HFFc6 (cell line): ENCODE measurements at places on chromosomes 4 and X. TPM values are rescaled to one million over a fixed set of nuclear protein-coding genes. Genes with fewer than 3 reads are reported as not detected.

The SYTL5 gene
- total RNA-seq = 0.10 to 0.13 TPM (median 0.12 TPM) in 3 replicates

The ZCCHC18 gene
- total RNA-seq = 0.10 to 0.66 TPM (median 0.31 TPM) in 3 replicates

The FAT4 gene
- 10.2 to 16.1 TPM (median 12.6 TPM) in 3 replicates for total RNA-seq

The FRMPD3 gene
- total RNA-seq = 0.03 to 0.15 TPM (median 0.05 TPM) in 3 replicates

The GNRHR gene
- not detected in 3 replicates for total RNA-seq

The ART3 gene
- total RNA-seq = not detected in 3 replicates

The APBB2 gene
- total RNA-seq = 32.4 to 45.2 TPM (median 40.8 TPM) in 3 replicates

The H2BW2 gene
- not detected in 3 replicates for total RNA-seq

The SLC25A53 gene
- total RNA-seq = 4.5 to 6.3 TPM (median 5.1 TPM) in 3 replicates

The TCEAL2 gene
- total RNA-seq = not detected in 2 replicates

The GUCY1B1 gene
- not detected in 2 replicates for total RNA-seq

The PGRMC1 gene
- total RNA-seq = 159 to 161 TPM (median 159 TPM) in 3 replicates

The KANTR gene
- total RNA-seq = 2.9 to 4.9 TPM (median 3.4 TPM) in 3 replicates

The MMAA gene
- 7.3 to 8.9 TPM (median 8.6 TPM) in 3 replicates for total RNA-seq

The CYP2U1 gene
- 17.7 and 23.2 TPM in 2 replicates for total RNA-seq

The FGA gene
- not detected in 3 replicates for total RNA-seq

The TIGD2 gene
- total RNA-seq = 7.9 to 10.8 TPM (median 8.7 TPM) in 3 replicates

The BRS3 gene
- total RNA-seq = not detected in 3 replicates

The SH2D1A gene
- not detected in 3 replicates for total RNA-seq

The ARX gene
- total RNA-seq = not detected in 3 replicates

The POU4F2 gene
- not detected in 3 replicates for total RNA-seq

The FAM9A gene
- not detected in 3 replicates for total RNA-seq

The RRH gene
- 0.19 TPM in 1 of 3 replicates, not detected in the others for total RNA-seq

The BGN gene
- 334 to 397 TPM (median 362 TPM) in 3 replicates for total RNA-seq

The FABP2 gene
- total RNA-seq = not detected in 3 replicates

The NLGN4X gene
- not detected in 3 replicates for total RNA-seq

The YY2 gene
- 3.4 to 4.0 TPM (median 3.6 TPM) in 3 replicates for total RNA-seq

The PDZD4 gene
- total RNA-seq = not detected in 3 replicates

The ASB9 gene
- 0.68 to 1.1 TPM (median 0.77 TPM) in 3 replicates for total RNA-seq

The TCEANC gene
- total RNA-seq = 0.99 to 1.7 TPM (median 1.6 TPM) in 3 replicates

The ADH1A gene
- total RNA-seq = not detected in 3 replicates

The YIPF6 gene
- 35.5 and 43.1 TPM in 2 replicates for total RNA-seq

The CXCL6 gene
- 0.12 to 0.16 TPM in 2 of 3 replicates, not detected in the other for total RNA-seq

The CTAG1B gene
- total RNA-seq = not detected in 3 replicates

The CT45A5 gene
- total RNA-seq = not detected in 3 replicates

The TLR10 gene
- total RNA-seq = not detected in 3 replicates

The CXCL11 gene
- not detected in 2 replicates for total RNA-seq

The NXF2B gene
- total RNA-seq = not detected in 3 replicates

The STATH gene
- total RNA-seq = not detected in 2 replicates

The CT47A1 gene
- not detected in 3 replicates for total RNA-seq

The TTC29 gene
- not detected in 3 replicates for total RNA-seq

The TENM3 gene
- 37.7 and 37.8 TPM in 2 replicates for total RNA-seq

The CD99L2 gene
- 52.5 to 64.7 TPM (median 57.5 TPM) in 3 replicates for total RNA-seq

The NUP62CL gene
- not detected in 2 replicates for total RNA-seq

The ADH6 gene
- not detected in 2 replicates for total RNA-seq

The MAGEB1 gene
- not detected in 3 replicates for total RNA-seq

The SMARCA1 gene
- total RNA-seq = 61.4 to 65.7 TPM (median 65.5 TPM) in 3 replicates

The CXCL10 gene
- not detected in 3 replicates for total RNA-seq

The CDKL5 gene
- 5.9 and 6.1 TPM in 2 replicates for total RNA-seq

The PCDH11X gene
- total RNA-seq = not detected in 3 replicates

The TMEM150C gene
- total RNA-seq = not detected in 3 replicates

The CABS1 gene
- total RNA-seq = not detected in 2 replicates

The CNKSR2 gene
- total RNA-seq = not detected in 3 replicates

The WAS gene
- total RNA-seq = 0.16 TPM in 1 of 3 replicates, not detected in the others

The SHROOM4 gene
- total RNA-seq = not detected in 3 replicates

The MAP3K15 gene
- 0.23 and 0.26 TPM in 2 replicates for total RNA-seq

The LEF1 gene
- total RNA-seq = not detected in 3 replicates

The GTPBP6 gene
- 35.1 to 40.6 TPM (median 37.6 TPM) in 3 replicates for total RNA-seq

The SSX2B gene
- not detected in 3 replicates for total RNA-seq
